Activated naive CD4-positive, alpha-beta T cell treated with anti-CD3 and anti-CD28 coated beads for 36 hours (primary cell): ENCODE measurements at places on chromosomes 16 and 17. TPM values are rescaled to one million over a fixed set of nuclear protein-coding genes. Genes with fewer than 3 reads are reported as not detected.

The SLC25A39 gene
- 149 TPM for total RNA-seq

The GUCY2D gene
- not detected for total RNA-seq

The TMEM88 gene
- 1.2 TPM for total RNA-seq

The KRTAP3-1 gene
- not detected for total RNA-seq

The HOXB5 gene
- total RNA-seq = not detected

The TEKT5 gene
- not detected for total RNA-seq

The ADAM11 gene
- 0.17 TPM for total RNA-seq

The SMPD3 gene
- total RNA-seq = 0.67 TPM

The KRT40 gene
- total RNA-seq = not detected

The MFAP4 gene
- total RNA-seq = not detected

The CCDC200 gene
- not detected for total RNA-seq
